Left ventricle myocardium superior (tissue), 1 donor: ENCODE measurements at places on chromosomes 2 and 18. TPM values are rescaled to one million over a fixed set of nuclear protein-coding genes. Genes with fewer than 3 reads are reported as not detected.

Gene UGT1A5
- not detected for total RNA-seq

Gene PROM2
- total RNA-seq, result 0.35 TPM

Gene HOXD12
- total RNA-seq, result not detected

Gene B3GNT7
- 8.1 TPM for total RNA-seq

Gene ONECUT2
- 0.02 TPM for total RNA-seq

Gene GRHL1
- 1.0 TPM for total RNA-seq

Gene TMEM169
- total RNA-seq, result 0.15 TPM

Gene SERPINB7
- total RNA-seq, result not detected

Gene MC2R
- total RNA-seq, result not detected

Gene WNT10A
- total RNA-seq, result not detected
